ENCODE measurements at places on chromosomes 3 and 15.

GRCh38 chr3:124763644-124764358 lies 33.5 kb downstream of the UMPS start:
- no peak for DNase-seq

GRCh38 chr3:129184396-129184657 lies 631 bp upstream of the CNBP start:
- DNase-seq = peak; percentile 23

- DNase-seq = no peak
Measured at GRCh38 chr3:161796312-161796711, 299.7 kb downstream of the OTOL1 start.

DNA sequence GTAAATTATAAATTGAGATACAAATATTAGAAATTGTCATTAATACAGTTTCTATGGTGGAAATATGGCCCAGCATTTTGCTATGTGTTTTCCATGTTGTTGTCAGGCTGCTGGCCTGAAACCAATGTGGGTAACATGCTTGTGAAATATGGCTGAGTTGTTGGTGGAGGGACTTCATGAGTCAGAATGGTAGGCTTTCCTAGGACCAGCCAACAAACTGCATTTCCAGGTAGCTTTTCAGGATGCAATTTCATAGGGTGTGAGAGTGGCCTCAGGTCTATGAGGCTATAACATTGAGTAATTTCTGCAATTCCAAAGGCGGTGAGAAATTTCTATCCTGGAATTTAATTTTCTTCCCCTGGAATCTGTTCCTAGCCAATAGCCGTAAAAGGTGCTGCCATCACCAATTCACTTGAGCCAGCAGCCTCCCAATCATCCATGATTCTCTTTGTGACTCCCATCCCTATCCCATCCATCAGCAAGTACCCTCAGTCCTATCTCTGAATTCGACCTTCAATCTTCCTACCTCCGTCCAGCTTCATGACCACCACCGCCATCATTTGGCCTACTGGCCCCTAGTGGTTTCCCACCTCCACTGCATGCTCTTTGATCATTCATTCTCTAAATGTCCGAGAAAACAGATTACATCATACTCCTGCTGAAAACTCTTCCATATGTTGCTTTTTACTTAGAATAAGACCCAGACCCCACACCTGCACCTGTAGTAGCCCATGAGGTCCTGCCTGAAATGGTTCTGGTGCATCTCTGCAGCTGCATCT lies 276.6 kb upstream of the CFAP20DC start:
- DNase-seq = no peak

GRCh38 chr3:60445446-60445845 lies 805.8 kb downstream of the FHIT start:
- DNase-seq = no peak

GRCh38 chr3:12369029-12369428 lies 80.2 kb downstream of the PPARG start:
- no peak for DNase-seq

DNA sequence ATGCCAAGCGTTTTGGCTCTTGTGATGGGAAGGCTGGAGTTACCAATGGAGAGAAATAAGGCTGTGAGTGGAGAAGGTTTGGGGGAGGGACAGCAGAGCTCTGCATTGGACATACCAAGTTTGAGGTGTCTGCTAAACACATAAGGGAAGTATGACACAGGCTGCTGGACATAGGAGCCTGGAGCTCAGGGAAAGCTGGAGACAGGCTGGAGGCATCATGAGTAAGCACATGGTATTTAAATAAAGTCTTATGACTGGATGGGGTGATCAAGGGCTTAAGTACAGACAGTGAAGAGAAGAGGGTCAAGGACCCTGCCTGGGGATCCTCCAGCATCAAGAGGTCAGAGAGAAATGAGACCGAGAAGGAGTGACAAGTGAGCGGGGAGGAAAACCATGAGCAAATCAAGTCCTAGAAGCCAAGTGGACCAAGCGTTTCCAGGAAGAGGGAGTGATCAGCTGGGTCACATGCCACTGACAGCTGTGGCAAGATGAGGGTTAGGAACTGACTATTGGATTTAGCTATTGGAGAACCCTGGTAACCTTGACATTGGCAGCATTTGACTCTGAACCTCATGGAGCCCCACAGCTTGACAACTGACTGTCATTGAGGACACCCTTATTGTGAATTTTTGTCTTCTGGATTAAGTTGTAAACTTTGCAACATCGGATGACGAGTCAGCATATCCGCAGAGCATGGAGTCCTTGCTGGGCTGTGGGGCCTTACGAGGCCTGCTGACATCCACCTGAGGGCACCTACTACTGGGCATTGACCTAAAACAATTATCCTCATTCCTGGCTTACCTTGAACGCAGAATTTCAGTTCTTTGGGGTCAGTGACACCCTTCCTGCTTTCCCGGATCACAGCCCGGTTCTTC lies 78.7 kb upstream of the ETV5 start:
- DNase-seq = no peak

DNA sequence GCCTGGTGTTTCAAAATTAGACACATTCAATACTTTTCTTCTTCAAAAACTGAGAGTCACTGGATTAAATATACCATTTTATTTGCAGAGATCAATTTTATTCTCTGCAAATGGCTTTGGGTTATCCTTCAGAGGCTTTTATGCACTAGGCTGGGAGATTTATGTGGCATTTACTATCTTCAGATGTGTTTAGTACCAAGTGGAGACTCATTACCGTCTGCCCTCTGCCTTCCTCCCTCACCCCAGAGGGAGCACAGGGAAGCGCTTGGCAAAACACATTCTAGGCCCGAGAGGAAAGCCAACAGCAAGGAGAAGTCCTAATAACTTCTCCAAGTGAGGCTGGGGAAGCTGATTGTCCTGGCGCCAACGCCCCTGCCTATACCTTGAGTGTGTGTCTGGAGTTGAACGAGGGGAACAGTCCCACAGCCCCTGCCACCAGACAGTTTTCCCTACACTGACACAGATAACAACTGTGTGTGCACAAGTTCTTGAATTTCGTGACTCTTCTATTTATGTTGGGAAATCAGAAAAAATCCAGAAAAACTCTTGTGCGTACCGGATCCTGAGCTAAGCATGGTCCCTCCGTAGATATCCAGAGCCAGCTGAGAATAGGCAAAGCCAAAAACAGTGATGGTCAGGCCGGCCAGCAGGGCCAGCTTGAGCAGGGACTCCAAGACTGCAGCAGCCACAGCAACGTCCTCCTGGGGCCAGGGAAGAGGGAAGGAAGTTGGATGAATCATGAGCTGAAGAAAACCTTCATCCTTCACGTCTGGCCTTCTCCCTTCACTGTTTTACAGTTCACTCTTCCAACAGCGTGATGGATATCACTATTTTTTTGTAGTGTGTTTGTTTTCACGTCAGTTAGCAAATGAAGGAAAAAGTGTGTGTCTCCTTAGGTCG lies 26.6 kb downstream of the RFT1 start:
- no peak for DNase-seq

DNA sequence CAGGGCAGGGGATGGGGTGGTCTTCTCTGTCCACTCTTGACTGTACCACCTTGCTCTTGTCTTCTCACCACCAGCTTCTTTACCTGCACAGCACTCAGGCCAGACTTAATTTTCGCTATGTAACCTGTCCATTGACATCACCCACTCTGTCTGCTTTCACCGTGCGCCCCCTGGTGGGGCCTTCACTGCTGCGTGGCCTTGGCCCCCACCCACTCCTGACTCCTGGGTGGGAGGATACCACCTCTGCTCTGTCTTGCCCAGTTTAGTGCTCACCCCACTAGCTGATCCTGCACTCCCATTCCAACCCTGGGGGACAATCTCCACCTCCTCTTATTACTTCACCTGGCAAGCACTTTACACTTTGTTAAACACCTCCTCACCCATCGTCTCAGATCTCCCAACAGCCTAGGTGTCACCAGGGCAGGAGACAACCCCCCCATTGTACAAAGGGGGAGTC lies 17.7 kb downstream of the PTH1R start:
- no peak for DNase-seq

GRCh38 chr3:52404391-52404790 lies 40.5 kb downstream of the SEMA3G start:
- DNase-seq = no peak

- DNase-seq = no peak
Measured at GRCh38 chr15:53457479-53457878, 302.0 kb downstream of the WDR72 start.

- DNase-seq = no peak
Measured at GRCh38 chr3:183586477-183586876, 31.0 kb upstream of the KLHL6 start.

GRCh38 chr15:56831467-56832005 lies 86.9 kb upstream of the TCF12 start:
- no peak for DNase-seq

DNA sequence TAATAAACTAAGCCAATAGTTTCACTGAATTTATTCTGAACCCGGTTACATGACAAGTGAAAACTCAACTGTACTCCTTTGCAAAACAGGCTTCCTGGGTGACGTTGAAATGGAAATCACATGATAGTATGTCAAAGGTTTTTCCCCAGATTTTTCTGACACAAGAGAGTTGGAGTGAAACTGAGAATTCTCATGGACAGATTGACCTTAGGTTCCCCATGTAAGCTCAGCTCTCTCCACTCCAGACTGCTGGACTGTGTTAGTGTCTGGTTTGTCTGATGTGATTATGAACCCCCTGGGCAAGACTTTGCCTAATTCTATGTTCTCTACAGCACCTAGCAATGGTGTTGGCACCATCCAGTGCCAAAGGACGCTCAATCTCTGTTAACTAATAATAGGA lies 219.7 kb upstream of the COL8A1 start:
- DNase-seq = no peak

DNA sequence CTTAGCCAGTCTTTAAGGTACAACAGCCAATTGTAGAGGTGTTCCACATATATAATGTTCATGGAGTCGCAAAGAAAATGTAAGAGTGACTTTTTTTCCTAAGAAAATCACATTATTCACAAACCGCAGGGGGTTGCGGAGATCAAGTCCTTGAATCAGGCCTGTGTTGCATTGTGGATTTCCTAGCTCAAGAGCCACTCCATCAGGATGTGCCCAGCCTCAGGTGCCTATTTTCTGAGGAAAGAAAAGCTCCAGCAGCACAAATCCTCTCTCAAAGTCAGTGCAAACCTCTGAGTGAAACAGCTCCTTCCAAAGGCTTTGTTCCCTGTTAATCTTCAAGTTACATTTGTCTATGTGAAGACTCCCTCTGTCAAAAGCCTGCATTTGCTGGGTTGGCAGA lies 349.4 kb downstream of the CLSTN2 start:
- no peak for DNase-seq

- DNase-seq = no peak
Measured at GRCh38 chr3:57135964-57136719, 29.0 kb downstream of the IL17RD start.

DNA sequence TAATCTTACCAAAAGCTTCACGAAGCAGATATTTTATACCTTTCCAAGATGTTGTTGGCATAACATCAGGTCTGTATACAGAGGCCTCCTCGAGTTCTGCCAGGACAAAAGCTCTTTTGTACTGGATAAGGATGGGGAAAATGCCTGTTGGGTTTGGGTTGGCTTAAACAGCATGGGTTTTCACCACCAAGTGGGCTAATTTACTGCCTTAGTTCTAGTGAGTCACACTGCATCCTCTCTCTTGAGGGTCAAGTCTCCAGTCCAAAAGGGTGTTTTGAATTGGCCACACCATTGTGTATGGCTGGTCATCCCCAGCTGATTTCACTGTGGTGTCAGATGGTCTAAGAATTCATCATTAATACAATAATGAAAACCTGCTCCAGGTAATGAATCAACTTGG lies 26.1 kb upstream of the BHLHE40 start:
- no peak for DNase-seq

- DNase-seq = no peak
Measured at GRCh38 chr15:91098451-91098850, 1.6 kb upstream of the SV2B start.

- DNase-seq = no peak
Measured at GRCh38 chr3:71778353-71778752, 6.6 kb downstream of the PROK2 start.

DNA sequence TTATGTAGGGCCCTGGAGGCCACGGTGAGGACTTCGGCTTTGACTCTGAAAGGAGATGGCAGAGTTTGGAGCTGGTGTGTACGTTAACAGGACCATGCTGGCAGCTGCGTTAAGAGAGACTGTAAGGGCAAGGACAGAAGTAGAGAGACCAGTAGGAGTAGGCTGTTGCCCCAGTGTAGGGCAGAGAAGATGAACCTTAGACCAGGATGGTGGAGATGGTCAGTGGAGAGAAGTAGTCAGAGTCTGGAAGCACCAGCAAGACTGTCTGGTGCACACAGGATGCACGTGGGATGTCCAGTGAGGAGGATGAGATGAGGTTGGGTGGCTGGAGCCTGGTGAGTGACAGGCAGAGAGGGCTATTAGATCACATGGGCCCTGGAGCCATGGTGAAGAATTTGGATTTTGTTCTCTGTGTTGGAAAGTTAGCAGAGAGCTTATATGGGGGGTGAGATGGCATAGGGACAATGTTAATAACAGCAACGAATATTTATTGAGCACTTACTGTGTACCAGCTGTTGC lies 150.1 kb downstream of the IGF1R start:
- DNase-seq = no peak

- DNase-seq = no peak
Measured at GRCh38 chr3:27726240-27726639, 4.1 kb upstream of the EOMES start.

- no peak for DNase-seq
Measured at GRCh38 chr3:71414189-71414927, 169.2 kb downstream of the FOXP1 start.

DNA sequence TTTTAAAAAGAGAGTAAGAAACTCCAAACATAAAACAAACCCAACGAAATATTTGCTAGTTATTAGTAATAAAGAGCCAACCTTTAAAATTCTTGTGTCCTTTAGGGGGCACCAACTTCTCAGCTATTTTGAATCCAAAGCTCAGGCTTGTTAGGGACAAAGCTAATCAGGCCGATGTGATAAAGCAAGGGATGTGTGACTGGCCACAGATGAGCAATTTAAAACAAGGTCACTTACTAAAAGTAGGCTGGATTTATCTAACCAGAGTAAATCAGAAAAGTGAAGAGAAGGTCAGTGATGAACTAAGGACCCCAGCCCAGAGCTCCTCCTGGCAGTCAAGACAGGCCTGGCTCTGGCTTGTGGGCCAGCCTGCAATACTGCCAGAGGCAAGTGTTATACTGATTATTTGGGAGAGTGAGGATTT lies 108.5 kb downstream of the CYP19A1 start:
- no peak for DNase-seq

DNA sequence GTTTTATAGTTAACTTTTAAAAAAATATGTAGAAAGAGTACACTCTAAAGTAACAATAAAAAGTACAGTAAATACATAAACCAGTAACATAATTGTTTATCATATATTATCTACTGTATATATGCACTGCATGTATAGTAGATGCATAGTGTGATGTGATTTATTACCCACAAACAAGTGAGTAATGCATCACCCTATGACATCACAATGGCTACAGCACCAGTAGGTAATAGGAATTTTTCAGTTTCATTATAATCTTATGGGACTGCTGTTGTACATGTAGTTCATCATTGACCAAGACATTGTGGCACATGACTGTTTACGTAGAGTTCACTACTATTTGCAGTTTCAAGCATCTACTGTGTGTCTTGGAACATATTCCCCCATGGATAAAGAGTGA lies 1047.2 kb downstream of the ROBO2 start:
- no peak for DNase-seq

GRCh38 chr3:29889215-29889614 lies 608.3 kb downstream of the RBMS3 start:
- DNase-seq = no peak

GRCh38 chr3:196684548-196685407 lies 27.3 kb downstream of the CEP19 start:
- peak; percentile 73 for DNase-seq

- no peak for DNase-seq
Measured at GRCh38 chr3:144864646-144865045, 893.0 kb downstream of the DIPK2A start.

- no peak for DNase-seq
Measured at GRCh38 chr3:136353461-136353860, 103.3 kb downstream of the PCCB start.
